Fibroblast of skin of left biceps (primary cell): ENCODE measurements at places on chromosomes 1 and 21.

DNA sequence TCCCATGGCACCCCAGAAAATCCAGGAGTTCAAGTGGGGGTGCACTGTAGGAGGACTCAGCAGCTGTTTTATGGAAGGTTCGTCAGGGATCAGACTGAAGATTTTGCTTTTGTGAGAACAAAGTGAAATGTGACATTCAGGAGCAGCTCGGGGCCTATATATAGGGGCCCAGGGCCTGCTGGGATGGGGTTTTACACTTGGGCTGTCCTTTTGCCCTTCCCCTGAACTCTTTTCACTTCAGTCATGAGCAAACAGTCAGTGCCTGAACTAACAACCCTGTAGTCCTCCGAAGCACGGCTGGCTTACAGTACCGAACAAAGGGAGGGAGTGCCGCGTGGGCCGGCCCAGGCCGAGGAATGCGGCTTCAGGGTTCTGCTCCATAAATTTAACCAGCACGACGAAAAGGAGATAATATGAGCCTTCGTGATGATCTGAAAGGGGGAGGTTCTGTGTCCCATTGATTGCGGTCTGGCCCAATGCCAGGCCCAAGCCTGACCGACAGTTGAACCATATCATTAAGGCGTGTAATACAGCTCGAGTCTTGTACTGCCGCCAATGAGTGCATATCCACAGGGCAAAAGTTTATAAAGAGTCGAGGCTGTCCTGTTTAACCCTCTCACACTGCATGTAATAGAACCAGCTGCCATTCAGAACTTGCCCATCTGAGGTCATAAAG is 139.9 kb downstream of the DHRS3 start:
- peak; percentile 98 for DNase-seq

GRCh38 chr1:74773582-74773981 is 40.6 kb downstream of the TYW3 start:
- DNase-seq, result no peak

GRCh38 chr1:61445269-61445825 is 279.6 kb downstream of the TM2D1 start:
- DNase-seq, result no peak

GRCh38 chr1:161287482-161288054 is 22.2 kb downstream of the MPZ start:
- DNase-seq, result no peak

DNA sequence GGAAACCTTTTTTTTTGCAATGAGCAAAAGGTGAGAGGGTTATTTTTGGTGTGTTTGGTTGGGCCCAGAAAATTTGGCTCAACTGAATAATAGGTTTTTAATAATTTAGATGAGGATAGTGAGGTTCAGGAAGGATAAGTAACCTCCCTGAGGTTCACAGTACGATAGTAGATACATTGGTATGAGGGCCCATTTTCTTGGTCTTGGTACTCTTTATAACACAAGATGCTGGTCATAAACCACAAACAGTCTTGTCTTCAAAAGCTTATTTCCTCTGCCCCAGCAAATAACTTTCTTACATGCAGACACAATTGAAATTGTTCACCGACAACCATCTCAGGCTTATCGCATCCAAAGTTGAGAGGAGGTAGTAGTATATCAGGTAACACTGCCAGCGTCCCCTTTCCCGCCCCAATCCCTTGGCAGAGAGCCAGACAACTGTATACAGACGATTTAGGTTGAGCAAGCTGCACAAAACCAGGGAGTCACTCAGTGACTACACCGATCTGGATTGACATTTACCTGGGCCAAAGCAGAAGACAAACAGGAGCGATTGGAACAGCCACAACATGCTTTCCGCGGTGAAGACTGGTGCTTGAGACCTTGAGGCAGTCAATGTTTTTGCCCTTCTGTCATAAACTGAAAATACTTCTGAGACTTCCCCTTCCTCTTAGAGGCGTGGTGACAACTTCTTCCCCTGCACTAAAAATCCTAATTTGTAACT is at the start of gene SLAMF6:
TSS of gene SLAMF6 (minus strand) at position 634 of the 724 bp plus-strand sequence. CDS start at position 571, 63 bp downstream.
- DNase-seq, result no peak

DNA sequence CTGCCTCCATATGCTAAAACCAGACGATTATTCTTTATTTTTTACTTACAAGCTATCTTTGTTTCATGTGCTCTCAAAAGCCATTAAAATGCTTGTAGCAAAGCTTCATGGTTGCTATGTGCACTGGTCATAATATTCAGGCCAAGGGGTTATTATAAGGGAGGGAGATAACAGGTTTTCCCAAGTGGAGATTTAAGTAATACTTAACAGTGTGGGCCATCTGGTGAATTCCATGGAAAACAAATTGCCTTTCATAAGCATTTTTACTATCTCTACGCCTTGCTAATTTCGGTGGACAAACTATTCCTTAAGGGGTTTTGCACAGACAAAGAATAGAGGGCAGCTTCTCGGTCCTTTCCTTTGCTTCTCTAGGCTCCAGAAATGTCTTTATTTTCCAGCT is 137.8 kb downstream of the NUF2 start:
- DNase-seq, result no peak

- DNase-seq, result no peak
Measured at GRCh38 chr1:220170836-220171526, 77.0 kb downstream of the IARS2 start.

DNA sequence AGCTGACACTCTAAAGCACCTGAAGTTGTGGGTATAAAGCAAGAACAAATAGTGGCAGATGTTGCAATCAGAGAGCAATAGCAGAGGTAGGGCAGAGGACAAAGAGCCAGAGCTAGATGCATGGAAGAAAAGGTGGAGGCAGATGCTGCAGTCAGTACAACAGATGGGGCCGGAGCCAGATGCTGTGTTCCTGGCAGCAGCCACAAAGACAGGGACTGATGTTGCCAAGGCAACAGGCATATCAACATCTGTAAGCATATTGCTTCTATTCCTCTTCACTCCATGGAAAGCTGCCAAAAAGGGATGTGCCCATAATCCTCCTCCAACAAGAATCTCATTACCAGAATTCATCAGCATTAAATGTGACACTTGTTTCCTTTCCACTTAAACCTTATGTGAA is 108.0 kb downstream of the TNNI3K start:
- DNase-seq, result no peak

- DNase-seq, result no peak
Measured at GRCh38 chr1:82455342-82455741, 654.6 kb downstream of the ADGRL2 start.

DNA sequence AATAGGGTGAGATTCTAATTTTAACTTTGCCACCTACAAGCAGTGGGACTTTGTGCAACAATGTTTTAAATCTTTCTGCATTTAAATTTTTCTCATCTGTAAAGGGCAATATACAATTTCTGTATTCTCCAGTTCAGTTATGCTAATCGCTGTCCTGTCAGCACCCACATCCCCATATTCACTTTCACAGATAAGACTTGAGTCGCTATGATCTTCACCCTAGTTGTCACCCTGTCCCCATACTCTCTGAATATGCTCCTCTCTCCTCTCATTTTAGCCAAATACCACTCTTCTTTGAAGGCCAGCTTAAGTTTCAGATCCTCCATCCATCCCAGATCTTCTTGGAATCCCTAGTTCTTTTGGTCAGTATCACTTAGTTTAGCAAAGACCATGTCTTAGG is 8.8 kb downstream of the DDR2 start:
- no peak for DNase-seq

DNA sequence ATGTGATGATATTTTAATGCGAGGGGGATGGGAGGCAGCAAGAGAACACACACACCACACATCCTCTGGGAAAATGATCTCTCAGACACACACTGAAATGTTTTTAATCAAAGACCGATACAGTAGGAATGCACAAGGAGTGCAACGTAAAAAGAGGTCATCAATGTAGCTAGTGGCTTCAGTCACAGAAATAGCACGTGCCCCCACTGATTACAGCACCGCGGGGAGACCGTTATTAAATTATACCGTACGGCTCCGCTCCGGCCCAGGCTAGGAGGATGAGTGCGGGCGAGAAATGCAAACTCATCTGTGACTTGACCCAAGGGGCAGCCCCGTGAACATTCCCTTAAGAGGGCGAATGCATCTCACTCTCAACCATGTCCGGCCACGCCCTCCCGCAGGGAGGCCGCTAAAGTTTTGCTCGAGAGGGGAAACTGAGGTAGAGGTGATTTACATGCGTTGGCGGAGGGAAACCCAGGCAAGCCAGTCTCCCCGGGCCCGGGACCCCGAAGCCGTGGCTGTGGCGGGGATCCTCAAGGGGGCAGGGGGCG is 552 bp downstream of the UBR4 start:
- no peak for DNase-seq

GRCh38 chr1:59497616-59498015 is 200.7 kb downstream of the FGGY start:
- no peak for DNase-seq

GRCh38 chr21:16181018-16181417 is 451.2 kb downstream of the USP25 start:
- DNase-seq, result no peak

- DNase-seq, result no peak
Measured at GRCh38 chr1:59279645-59280044, 17.2 kb upstream of the FGGY start.

- DNase-seq, result no peak
Measured at GRCh38 chr1:178603926-178604325, 91.0 kb downstream of the TEX35 start.

DNA sequence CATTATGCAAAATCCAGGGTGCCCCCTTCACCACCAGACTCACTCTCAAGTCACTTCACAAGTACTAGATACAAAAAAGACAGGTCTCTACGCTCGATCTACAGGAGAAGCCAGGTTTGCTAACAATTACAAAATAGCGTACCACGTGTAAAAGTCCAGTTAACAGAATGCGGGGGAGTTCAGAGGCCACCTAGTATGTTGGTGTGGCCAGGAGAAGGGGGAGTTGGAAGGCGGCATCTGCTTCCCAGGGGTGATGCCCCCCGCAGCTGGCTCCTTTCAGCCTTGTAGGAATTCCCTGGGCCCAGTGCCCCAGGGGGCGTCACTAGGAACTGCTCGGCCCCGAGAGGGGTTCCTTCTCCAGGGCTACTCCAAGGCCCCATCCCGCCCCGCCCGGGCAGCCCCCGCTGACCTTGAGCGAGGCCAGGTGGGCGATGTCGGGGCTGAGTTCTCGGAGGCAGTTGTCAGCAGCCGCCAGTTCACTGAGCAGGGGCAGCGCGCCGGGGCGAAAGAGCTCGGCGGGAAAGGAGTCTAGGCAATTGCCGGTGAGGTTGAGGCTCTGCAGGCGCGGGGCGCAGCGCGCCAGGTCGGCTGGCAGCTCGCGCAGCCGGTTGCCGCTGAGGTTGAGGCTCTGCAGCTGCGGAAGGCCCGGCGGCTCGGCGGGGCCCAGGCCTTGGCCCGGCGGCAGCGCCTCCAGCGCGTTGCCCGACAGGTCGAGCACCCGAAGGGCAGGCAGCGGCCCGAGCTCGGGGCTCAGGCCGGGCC is 664 bp downstream of the LRRC47 start:
- no peak for DNase-seq

GRCh38 chr1:195763907-195764374 is 844.3 kb downstream of the KCNT2 start:
- DNase-seq, result no peak

GRCh38 chr1:45216861-45217260 is 10.5 kb upstream of the ZSWIM5 start:
- DNase-seq, result no peak

DNA sequence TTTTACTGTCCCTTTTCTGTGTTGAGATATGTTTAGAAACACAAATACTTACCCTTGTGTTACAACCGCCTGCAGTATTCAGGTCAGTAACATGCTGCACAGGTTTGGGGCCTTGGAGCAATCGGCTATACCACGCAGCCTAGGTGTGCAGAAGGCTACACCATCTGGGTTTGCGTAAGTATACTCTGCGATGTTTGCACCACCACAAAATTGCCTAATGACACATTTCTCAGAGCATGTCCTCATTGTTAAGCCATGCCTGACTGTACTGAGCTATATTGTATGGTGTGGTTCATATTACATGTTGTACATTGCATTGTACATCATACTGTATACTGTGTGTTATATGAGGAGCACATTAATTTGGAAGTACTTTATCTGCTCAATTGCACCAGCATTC is 247.4 kb downstream of the RHOU start:
- DNase-seq, result no peak

GRCh38 chr1:207753611-207754010 is 1.8 kb downstream of the CD46 start:
- no peak for DNase-seq

GRCh38 chr1:194419721-194420120 is 1233.3 kb upstream of the B3GALT2 start:
- no peak for DNase-seq

DNA sequence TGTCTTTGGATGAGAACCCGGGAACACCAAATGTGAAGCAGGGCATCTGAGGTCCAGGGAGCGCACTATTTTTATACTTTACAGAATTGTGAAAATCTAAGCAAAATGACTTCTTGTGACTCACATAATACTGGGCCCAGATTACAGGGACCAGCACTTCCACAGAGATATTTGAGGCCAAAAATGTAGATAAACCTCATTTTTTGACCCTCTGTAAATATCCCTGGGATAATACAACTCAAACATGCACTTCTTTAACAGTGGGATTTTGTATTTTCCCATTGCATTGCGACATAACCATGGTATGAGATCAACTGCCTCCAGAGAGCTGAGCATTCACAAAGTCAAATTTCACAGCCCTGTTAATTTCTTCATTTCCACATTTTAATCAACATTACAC is 289.4 kb upstream of the ADGRL4 start:
- no peak for DNase-seq

DNA sequence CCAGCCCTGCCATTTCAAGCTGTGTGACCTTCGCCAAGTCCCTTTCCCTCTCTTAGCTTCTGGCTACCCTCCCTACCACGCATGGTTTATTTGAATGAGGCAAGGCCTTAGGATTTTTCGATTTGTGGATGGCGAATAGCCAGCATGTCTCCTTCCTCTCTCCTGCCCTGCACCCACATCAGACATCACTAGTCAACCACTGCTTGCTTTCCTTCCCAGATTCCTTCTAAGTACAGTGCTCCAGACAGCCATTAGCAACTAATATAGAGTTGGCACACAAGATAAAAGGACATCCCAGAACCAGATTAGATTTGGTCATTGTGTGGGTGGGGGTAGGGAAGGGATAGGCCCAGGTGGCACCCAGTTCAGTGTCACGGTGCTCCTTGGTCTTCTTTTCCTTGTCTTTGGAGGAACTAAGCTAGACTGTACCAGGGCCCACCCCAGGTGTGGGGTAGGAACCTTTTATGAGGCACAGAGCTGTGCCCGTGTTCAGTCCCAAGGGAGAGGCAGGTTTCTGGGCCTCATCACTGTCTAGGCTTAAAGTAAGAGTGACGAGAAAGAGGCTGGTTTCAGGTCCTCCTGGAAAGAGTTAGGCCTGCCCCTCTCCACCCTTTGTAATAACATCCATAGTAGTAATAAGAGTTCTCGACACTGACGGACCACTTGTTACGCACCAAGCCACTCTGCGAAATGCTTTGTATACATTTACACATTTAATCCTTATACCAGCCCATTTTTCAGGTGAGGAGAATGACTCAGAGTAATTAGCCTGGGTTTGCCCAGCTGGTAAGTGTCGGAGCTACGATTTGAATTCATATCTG is 8.6 kb downstream of the ALPL start:
- DNase-seq, result no peak

- DNase-seq, result peak; percentile 57
Measured at GRCh38 chr1:64623750-64624191, 121.1 kb upstream of the RAVER2 start.
